Activated T-cell treated with anti-CD3 and anti-CD28 coated beads, Interleukin-2, amount 50 U/mL, for 72 hours (primary cell): ENCODE measurements at places on chromosomes 4 and X.

DNA sequence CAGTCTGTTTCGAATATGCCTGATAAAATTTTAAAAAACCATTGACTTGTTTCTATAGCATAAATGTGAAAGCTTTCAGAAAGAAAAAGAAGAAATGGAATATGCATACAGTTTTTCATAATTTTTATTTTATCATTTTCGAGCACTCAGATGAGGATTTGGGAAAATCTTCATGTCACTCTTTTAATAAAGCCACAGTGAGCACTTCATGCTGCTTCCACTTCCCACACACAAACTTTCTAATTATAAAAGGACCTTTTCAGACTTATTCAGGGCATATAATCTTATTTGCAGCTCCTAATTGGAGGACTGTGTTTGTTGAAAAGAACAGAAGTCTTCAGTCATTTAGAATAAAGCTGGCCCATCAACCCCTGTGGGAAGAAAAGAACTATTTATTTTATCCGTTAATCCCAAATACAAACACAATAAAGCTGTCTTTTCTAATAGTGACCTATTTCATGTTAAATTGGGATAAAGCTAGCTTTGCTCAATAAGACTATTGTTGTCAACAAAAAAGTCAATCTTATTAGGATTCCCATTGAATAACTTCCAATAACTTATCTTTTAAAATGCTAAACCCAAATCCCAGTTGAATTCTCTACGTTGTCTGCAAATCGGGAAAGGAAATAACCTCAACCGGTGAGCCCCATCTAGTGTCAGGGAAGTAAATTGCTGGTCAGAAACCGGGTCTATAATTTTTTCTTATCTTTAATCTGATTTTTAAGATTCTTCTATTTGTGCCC, 211.5 kb downstream of the PDGFRA start:
- DNase-seq = no peak

DNA sequence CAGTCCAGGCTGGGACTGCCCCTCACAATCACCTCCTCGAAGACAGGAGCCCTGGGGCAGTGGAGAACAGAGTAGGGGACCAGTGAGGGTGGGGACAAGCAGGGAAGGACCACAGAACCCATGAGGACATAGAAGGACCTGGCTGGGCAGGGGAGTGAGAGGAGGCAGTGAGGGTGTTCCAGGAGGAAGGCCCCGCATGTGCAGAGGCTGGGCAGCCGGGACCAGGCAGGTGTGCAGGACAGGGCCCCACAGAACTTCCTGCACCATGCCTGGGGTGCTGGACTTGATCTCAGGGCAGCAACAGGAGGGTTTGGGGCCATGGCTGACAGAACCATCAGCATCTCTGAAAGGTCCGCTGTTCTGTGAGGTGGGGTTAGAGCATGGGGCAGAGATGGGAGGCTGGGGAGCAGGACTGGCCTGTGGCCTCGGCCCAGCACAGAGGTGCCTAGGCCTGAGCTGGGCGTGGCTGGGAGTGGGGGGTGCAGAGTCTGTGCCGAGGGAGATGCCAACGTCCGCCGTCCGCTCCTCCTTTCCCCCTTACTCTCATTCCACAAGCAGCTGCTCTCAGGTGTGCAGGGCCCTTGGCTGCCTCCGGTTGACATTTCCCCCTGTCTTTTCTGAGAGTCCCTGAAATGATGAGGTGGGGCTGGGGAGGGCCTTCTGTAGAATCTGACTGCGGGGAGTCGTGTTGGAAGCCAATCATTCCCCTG, 40.8 kb downstream of the EVC start:
- DNase-seq = no peak

DNA sequence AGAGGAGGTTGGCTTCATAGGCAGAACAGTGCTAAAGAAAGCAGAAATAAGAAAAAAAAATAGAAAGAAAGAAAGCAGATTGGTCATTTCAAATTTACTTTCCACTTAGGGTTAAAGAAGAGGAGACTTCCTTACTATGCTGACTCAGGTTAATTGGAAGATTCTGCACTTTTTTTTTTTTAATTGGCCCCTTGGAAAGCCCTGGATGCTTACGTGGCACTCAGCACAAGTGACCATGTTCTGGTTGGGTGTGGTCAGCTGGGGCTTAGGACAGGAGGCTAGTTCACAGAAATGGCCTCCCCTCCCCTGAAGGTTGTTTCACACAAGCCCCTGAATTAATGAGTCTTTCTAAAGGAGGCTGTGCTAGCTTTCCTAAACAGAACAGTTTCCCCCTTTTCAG, 14.5 kb downstream of the MAGEA9B start:
- DNase-seq = no peak

GRCh38 chrX:69466546-69466945, 37.6 kb upstream of the NALF2 start:
- no peak for DNase-seq

DNA sequence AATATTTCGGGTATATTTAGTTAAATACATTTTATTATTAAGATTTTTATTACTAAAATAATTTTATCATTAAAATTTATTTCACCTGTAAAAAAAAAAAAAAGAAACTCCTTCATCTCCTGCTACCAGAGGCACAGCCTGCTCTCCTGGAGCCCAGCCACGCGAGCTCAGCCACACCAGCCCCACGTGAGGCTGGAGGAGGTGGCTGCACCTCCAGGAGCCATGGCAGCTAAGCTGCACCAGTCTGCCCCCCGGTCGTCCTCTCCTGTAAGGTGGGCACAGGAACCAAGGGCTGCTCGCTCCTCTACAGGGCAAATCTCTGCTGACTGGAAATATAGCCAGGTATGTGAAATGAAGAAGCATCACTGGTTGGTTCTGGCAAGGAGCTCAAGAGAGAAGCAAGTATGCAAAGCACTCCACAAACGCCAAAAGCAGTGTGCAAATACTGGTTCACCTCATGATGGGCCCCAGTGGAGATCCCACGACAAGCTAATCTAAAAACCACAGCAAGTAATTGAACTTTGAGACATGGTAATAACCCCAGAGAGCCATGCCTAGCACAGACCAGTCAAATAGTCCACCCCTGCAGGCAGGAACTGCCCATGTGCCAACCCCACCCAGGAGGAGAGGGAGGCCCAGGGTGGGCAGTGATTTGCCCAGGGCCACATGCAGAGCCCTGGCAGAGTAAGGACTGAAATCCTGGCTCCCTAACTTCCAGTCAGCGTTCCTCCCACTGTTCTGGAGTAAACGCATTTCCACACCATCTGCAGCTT, 90.1 kb downstream of the WFS1 start:
- no peak for DNase-seq

DNA sequence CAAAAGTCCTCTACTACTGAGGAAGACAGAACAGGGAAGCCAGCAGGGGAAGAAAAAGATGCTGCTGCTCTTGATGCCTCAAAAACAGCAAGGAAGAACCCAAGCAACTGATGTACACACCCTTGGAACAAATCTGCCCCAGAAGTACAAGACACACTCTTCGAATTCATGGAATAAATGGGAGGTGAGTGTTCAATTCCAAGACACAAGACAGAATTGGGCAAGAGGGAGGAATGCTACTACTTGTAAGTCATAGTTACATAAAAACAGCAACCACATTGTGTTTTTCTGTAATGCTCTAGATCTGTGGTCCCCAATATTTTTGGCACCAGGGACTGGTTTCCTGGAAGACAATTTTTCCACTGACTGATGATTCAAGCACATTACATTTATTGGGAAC, 58.0 kb upstream of the H2AZ1 start:
- DNase-seq = no peak

- DNase-seq = no peak
These were observed 165.3 kb upstream of the BCOR start for GRCh38 chrX:40263014-40263560.

GRCh38 chrX:110188701-110189558, 129.0 kb downstream of the AMMECR1 start:
- no peak for DNase-seq

DNA sequence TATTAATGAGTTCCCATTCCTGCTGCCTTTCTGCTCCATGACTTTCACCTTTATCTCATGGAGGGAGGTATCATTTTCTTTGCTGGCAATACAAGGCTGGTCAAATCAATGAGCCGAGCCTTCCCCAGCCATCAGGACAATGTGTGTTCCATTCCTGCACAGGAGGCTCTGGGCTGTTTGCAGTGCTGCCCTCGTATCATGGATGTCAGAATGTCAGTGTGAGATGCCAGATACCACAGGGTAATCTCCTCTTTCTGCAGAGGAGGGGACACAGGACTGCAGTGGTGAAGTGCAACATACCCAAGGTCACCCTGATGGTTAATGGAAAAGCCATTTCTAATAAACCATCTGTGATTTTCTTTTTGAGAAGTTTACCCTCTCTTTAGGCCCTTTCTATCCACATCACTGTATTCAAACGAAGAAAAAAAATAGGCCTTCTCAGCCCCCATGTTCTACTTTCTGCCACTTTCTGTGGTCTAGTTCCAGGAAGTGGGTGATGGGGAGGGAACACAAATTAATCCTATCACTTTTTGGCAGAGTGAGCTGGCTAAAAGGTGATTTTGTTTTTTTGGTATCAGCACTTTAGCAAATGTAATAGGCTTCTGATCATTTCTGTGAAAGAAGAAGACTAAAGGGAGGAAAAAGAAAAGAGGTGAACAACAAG, 490.2 kb upstream of the BOD1L1 start:
- no peak for DNase-seq

GRCh38 chr4:121995790-121996537, 44.1 kb upstream of the TRPC3 start:
- no peak for DNase-seq

DNA sequence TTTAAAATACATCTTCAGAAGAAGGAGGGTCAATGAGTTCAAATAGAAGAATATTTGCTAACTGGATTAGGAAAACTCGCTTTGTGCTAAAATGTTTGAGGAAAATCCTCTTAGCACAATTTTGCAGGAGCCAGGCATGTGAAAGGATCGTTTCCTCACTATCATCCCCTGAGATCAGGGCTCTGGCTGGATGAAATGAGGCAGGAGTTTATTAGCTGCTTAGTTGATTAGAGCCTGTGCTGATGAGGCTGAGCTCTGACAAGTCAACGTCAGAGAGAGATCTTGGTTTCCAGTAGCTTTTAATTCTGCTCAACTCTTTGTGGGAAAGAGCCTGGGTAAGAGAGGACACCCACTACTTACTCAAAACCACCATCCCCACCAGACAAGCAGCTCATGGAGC, 8.0 kb upstream of the DRD5 start:
- DNase-seq = no peak

- DNase-seq = no peak
These were observed 590.7 kb upstream of the PITX2 start for GRCh38 chr4:111213531-111213930.

DNA sequence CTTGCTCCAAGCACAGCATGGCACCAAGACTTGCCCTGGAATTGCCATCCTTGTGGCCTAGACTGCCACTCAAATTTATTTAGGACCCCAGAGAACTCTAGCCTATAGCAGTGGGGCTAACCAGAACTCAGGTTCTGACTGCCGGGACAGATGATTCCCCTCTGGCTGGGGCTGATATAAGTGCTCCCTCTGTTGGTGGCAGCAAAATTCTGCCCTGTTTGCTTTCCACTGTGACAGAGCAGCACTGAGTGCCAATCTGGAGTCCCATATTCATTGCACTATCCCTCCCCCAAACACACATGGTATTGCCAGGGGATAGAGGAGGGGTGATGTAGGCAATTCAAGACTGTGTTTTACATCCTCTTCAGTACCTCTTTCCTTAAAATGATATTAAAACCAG, 1081.9 kb downstream of the FAT4 start:
- no peak for DNase-seq

DNA sequence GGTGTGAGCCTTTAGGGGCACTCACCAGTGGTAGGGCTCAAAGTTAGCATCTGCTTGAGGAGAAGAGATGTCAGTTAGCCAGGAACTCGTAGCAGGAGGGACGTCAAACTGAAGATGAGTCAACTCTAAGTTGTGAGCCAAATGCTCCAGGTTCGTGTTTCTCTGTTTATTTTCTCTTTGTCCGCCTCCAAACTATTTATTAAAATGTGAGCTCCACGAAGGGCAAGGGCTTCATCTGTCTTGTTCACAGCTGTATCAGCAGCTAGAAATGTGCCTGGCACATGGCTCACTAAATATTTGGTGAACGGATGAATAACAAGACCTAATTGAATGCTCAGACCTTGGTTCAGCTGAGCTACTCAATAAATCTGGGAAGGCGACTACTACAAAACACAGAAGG, 248.9 kb downstream of the BCOR start:
- DNase-seq = no peak

GRCh38 chrX:46279925-46280313, 265.3 kb downstream of the ZNF674 start:
- DNase-seq = no peak

DNA sequence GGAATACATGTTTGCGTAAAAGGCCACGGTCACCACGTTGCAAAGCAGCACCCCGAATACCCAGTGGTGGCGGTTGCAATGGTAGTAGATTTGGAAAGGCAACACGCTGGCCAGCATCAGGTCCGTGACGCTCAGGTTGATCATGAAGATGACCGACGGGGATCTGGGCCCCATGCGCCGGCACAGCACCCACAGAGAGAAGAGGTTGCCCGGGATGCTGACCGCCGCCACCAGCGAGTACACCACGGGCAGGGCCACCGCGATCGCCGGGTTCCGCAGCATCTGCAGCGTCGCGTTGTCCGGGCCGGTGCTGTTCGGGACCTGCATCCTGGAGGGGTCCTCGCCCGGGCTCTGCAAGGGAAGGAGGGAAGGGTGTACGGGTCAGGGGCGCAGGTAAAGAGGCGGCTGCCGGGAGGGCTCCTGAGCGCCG, 13.5 kb upstream of the ASMTL start:
- DNase-seq = no peak

- DNase-seq = no peak
These were observed at the start of gene CT83 for GRCh38 chrX:116462822-116463221. CT83 (minus strand) TSS chrX:116462976; CDS start chrX:116462856, 120 bp downstream.

DNA sequence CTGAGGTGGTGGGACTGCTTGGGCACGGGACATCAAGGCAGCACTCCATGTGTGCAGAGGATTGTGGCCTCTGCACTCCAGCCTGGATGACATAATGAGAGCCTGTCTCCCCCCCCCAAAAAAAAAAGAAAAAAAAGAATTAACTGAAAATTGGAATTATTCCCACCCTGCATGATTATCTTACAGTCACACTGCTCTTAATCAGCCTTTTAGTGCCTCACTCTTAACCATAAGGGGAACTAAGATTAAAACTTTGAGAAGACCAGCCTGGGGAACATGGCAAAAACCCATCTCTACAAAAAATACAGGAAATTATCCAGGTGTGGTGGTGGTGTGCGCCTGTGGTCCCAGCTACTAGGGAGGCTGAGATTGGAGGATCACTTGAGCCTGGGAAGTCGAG, 94.6 kb downstream of the UBE2K start:
- no peak for DNase-seq

DNA sequence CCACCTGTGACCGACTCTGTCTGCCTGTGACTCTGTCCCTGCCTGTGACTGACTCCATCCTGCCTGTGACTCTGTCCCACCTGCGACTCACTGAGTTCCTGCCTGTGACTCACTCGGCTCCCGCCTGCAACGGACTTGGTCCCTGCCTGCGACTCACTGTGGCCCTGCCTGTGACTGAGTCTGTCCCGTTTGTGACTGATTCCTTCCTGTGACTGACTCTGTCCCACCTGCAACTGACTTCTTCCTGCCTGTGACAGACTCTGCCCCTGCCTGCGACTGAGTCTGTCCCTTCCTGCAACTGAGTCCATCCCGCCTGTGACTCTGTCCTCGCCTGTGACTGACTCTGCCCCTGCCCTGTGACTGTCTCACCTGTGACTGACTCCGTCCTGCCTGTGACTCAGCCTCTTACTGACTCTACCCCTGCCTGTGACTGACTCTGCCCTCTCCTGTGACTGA, 9.6 kb upstream of the UVSSA start:
- DNase-seq = peak; percentile 83

- no peak for DNase-seq
These were observed 729.0 kb upstream of the AADAT start for GRCh38 chr4:170818786-170819185.

- DNase-seq = no peak
These were observed 15.8 kb downstream of the GLRA3 start for GRCh38 chr4:174813292-174813691.
